ENCODE measurements at places on chromosomes 11 and 22.

DNA sequence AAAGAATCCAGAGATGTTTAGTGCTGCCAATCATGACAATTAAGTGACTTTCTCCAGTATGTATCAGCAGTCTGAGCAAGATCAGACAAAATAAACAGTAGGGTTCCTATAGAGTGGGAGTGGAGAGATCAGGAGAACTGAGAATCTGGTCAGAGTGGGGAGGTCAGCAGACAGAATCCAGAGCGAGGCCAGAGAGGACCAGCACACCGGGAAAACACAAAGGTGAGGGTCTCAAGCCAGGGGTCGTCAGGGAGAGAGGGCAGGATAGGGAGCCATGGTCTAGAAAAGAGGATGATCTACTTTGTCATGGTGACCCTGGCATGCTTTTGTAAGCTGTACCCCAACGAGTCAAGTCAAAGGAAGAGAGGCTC, 39.2 kb downstream of the MAPK1 start:
- DNase-seq = no peak

DNA sequence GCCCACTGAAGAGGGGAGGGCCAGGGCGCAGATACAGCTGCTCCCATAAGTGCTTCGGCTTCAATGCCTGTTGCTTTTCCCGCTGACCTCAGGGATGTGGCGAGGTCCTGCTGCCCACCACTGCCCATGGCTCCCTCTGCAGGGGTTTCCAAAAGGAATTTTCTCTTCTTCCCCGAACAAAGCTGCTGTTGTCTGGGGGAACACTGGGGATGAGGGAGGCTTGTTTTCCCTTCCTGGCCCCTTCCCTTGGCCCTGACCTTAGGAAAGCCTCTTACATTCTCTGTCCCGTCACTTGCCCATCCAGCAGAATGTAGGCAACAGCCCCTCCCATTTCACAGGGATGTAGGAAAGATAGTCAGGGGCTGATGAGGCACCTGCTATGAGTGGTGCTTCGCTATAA, 34.8 kb downstream of the CD82 start:
- DNase-seq = no peak

DNA sequence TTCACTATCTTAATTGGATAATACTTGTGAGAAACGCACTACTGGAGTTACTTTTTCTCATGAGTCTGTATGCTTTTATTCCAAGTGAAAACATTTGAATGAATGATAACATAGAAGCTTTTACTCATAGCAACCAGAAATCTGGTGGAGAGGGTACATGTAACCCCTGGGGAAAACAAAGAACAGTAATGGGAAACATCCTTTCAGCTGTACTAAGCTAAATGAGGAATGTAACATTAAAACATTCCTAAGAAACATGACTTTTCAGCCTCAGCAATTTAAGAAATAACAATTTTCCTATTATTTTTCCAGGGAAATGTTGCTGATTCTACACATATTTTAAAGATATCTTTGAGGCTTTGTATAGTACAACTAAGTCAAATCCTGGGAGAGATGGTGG, 97.2 kb upstream of the CEP126 start:
- DNase-seq = no peak

- DNase-seq = no peak
These were observed 59.1 kb downstream of the NUP98 start for GRCh38 chr11:3738241-3738640.

- DNase-seq = no peak
These were observed 13.6 kb downstream of the OR5D16 start for GRCh38 chr11:55852141-55852540.

DNA sequence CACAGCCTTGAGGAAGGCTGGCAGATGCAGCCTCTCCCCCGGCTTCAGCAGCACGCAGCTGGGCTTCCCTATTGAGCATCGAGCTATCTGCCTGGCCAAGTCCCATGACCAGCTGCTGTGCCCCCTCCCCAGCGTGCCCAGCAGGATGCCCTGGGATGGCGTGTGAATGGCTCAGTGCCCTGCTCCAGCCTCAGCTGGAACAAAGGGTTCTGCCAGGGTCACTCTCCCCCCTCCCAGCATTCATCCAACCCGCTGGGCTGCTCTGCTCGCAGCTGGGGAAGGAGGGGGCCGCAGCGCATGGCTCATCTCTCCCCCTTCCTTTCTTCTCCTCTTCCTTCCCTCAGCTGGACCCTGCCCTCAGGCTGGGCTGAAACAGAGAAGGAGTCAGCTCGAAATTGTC, 14.5 kb downstream of the LRP4 start:
- no peak for DNase-seq

Measured in hematopoietic multipotent progenitor cell (in vitro differentiated cells).